ENCODE measurements at places on chromosomes 3 and 15.

DNA sequence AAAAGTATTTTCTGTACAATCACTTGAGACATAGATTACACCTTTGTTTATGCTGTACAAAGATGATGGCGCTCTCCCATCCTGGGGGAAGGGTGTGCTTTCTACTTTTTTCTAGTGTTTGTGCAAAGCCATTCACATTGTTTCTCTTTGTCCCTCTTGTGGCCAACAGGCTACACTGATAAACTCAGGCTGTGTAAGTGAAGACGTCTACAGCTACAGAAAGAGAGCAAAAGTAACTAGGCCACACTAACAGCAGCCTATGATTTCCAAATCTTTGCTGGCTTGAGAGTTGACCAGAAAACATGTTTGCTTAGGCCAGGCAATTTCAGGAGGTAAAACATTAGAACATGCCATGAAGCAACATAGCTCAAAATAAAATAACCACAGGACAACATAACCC is 75.1 kb downstream of the FOXB1 start:
- no peak for DNase-seq

- no peak for DNase-seq
These were observed 21.6 kb upstream of the SPTBN5 start for GRCh38 chr15:41915255-41915994.

GRCh38 chr3:176193032-176193730 is 1004.1 kb downstream of the TBL1XR1 start:
- no peak for DNase-seq

- no peak for DNase-seq
These were observed 129.4 kb upstream of the CNTN4 start for GRCh38 chr3:1969281-1969680.

DNA sequence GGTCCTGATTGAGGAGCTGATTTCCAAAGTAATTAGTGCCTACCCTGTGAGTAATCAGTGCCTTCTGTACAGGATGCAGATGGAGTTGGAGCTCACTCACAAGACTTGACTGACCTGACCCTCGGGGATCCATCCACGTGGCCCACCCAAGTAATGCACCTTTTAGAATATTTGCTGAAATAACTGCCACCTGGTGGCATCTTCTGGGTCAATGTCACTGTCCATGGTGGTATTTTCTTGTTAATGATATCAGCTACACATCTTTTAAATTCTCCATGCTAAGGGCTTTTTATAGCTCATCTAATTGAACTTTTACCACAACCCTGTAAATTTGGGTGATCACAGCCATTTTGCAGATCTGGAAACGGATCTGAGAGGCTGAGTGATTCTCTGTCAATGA is 74.3 kb upstream of the ANKRD34C start:
- no peak for DNase-seq

DNA sequence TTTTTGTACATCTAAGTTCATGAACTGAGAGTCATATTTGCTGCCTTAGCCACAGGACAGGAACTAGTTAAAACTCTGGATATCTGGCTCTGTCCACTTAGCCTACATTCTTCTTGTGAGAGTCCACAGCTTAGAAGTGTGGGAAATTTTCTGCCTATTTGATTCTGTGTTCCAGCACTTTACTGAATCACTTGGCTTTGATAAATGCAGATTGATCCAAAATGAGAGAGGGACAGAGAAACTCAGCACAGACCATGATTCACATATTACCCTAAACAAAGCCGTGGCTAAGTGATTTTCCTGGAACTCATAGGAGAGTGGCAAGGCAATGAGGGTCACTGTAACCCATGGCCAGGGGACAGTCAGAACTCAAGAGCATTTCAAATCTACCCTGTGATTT is 87.5 kb upstream of the CADPS start:
- no peak for DNase-seq

DNA sequence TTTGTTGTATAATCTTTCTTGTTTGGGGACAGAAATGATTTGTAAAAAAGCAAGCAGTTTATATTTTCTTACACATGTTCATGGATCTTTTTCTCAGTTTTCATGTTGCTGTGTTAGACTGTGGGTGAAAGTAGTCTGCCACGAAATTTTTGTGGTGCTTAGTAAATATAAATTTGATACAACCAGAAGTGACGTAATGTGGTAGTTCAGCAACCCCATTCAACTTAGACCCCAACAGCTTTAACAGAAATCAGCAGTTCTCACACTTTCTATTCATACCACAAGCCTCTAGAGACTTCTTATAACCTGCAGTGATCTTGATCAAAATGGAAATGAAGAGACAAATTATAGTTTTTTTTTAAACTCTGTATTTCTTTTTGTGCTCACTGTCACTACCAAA is 120.2 kb upstream of the IGSF10 start:
- no peak for DNase-seq

DNA sequence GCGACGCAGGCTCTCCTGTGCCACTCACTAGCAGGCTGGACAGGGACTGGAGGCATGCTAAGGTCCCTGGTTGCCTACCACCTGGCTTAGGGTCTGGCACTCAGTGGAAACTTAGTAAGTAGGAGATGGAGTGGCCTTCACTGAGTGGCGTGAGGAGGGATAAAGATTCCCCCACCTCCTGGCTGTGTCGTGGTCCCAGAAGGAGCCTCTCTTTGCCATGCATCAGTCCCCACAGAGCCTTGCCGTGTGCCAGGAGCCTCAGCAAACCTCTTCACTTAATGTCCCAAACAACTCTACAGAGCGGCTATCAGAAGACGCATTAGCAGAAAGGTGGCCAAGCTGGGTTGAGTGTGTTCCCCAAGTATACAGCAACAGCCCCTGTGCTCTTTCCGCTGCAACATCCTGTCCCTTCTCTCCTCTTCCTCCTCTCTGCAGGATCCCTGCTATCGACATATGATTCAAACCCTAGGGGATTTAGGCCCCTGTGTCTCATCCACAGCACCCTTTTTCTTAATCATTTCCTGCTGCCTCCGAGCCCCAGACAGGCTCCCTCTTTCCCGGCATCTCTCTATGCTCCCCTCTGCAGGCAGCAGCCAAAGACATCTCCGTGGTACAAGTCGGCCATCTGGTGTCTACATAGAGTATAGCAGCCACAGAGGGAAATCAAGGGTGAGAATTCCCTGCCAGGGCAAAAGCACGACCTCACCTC is 66.7 kb downstream of the SLC6A1 start:
- peak; percentile 51 for DNase-seq

DNA sequence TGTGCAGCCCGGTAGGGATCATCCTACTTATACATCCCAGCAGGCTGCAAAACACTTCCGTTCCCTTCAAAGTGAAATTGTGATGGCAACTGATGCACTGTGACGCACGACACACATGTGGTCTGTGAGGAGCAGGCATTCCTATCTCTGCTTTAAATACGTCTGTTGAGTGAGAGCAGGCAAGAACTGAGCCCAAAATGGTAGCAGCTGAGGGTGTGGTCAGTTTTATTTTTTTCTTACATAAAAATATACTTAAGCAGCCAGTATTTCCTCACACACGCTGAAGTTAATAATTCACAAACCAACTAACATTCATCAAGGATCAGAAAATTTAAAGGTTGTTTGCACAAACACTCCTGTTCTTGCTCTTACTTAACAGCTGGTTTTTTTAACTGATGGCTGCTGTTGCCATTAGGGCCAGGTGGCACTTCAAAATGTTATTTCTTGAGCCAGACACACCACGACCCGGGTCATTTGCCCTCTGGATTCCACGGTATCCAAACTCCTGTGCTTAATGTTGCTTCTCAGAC is 23.9 kb downstream of the LRIG1 start:
- DNase-seq = no peak

- no peak for DNase-seq
These were observed 1.4 kb downstream of the ACSBG1 start for GRCh38 chr15:78232951-78233350.

GRCh38 chr15:38195191-38195901 is 57.3 kb upstream of the SPRED1 start:
- DNase-seq = no peak

GRCh38 chr3:73422571-73422970 is 202.2 kb downstream of the PDZRN3 start:
- no peak for DNase-seq

DNA sequence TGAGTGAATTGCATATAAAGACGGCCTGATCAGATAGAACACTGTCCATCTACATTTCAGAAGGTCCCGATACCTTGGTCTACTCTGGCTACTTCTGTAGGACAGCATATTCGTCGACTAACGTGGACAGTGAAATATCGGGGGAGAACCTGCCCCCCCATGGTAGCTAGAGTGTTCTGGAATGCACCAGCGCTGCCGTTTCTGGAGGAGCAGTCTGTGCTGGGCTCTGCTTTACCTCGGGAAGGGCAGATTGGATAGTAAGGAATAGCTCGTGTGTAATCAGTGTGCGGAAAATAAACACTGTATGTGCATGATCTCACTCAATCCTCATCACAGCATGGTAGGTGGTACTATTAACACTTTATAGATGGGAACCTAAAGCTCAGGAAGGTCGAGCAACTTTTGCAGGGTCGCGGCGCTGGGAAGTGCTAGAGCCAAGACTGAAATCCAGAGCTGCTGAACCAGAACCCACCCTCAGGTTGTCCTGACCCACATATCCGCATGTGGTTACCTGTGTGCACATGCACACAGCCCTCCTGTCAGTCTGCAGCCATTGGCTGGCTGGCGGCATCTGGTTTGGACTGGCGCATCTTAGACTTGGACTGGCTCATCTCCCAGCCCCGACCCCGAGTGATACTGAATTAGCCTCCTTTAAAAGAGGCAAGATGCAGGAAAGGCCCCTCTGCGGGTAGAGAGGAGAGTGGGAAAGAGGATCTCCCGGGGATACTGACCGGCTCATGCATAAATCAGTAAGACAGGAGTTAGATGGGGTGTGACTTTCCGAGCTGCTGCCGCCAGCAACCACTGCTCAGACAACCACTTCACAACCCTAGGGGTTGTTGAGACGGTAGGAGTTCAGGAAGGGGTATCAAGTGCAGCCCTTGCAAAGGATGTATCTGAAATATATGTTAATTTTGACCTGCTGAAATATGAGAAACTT is 155.0 kb upstream of the BHLHE40 start:
- no peak for DNase-seq

DNA sequence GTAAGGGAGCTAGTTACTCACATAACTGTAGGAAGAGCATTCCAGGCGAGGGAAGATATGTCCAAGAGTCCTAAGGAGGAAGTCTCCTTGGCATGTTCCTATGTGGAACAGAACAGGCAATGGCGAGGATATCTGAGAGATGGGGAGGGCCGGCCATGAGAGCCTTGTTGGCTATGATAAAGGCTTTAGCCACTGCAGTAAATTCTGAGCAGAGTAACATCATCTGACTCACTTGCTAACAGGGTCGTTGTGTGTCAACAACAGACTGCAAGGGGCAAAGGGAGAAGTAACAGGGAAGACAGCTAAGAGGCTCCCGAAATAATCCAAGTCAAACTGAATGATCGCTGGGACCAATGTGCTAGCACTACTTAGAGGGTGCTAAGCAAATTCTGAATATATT is 21.6 kb downstream of the SFMBT1 start:
- no peak for DNase-seq

DNA sequence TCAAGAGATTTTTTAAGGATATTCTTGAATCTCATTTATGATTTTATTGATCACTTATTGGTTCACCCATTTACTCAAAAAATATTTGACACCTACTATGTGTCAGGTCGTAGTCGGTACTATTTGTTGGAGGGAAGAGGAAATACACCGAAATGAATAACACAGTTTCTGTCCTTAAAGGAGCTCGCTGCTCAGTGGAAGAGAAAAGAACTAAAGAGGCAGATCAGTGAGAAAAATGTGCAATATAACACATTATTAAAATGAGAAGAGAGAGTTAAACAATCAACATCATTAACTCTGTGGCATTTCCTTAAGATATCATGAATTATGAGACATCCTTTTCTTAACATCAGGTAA is 56.1 kb upstream of the ADAMTS9 start:
- DNase-seq = no peak

- no peak for DNase-seq
These were observed 18.5 kb downstream of the LIMD1 start for GRCh38 chr3:45612918-45613602.

DNA sequence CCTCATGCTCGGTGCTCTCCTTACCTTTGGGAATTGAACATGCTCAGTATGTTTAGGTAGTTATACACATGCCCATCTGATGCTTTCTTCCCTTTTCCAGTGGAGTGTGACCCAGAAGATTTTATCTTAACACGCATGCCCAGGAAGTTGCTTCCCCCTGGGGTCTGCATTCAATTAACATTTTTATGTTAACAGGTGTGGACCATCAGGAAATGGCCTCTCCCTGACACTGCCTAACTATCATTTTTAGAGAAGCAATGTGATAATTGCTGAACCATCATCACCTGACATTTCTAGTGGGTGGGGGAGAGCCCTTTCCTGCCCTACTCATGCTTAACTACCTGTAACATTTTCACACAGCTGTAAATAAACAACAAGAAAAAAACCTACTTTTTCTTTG is 55.1 kb upstream of the TGFBR2 start:
- no peak for DNase-seq

DNA sequence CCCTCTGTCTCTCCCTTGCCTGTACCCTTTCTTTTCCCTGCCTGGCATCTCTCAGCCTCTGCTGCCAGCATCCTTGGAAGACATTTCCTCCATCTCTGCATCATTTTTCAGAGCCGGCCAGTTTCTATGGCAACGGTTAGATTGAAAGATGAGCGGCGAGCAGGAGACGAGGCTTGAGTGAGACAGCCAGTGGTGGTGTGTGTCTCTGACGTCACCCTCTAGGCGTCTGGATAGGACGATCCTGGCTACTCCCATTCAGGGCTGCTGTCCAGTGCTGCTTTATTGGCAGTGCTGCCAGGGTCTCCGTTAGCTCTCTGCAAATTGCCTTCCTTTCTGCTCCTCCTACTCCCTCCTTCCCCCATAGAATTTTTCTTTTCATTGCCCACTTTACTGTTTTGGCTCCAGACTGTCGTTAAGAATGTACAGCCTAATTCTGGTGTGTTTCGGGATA is 57.9 kb downstream of the TRAK1 start:
- DNase-seq = no peak

GRCh38 chr3:108025177-108025576 is 65.7 kb downstream of the CD47 start:
- no peak for DNase-seq

DNA sequence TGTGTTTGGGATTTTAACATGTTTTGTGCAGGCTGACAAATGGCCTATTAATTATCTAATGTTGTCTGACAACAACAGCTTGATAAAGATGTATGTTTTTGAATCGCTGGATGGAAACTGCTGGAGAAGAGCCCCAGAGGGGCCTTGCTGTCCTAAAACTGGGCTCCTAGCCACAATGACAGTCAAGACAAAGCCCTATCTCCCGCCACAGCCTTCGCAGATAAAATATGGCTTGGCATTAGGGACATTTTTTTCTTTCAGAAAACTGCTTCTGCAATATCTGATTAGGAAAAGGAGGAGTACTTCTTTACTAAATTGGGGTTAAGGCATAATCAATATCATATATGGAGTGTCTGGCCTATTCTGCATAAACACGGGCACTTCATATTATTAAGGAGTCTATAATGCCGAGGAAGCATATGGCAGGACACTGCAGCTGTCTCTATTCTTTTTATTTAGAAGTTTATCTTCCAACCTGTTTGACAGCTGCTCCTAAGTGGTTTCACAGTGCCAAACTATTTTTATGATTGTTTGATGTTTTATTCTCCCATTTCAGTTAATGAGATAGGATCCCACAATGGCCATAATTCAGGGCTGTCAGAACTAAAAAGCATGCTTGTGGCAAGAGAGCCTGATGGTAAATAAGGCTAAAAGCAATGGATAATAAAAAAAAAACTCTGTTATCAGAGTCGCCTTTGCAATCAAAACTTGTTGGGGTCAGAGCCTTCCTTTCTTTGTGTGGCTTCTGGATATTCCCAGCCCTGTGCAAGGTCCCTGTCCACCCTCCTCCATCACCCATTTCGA is 210.1 kb downstream of the MECOM start:
- no peak for DNase-seq
